ENCODE measurements at places on chromosomes 12 and 14. TPM values are rescaled to one million over a fixed set of nuclear protein-coding genes. Genes with fewer than 3 reads are reported as not detected.

- no peaks in the 10 kb centered on the region for H3K27me3 ChIP-seq
- peak overlapping the region; percentile 100 for H3K27ac ChIP-seq
- H3K36me3 ChIP-seq: no peaks in the 10 kb centered on the region
- peaks cover 14% of the 10 kb centered on the region for H3K4me1 ChIP-seq
- peak overlapping the region; percentile 72 for H3K4me3 ChIP-seq
- no peak for DNase-seq
Measured at GRCh38 chr14:102593061-102593824, 794 bp downstream of the RCOR1 start.

GRCh38 chr12:16359512-16360491, 12.4 kb downstream of the MGST1 start:
- DNase-seq: no peak
- no peak overlapping the region for H3K4me3 ChIP-seq
- H3K27ac ChIP-seq: no peak overlapping the region
- peaks cover 97% of the 10 kb centered on the region for H3K36me3 ChIP-seq
- no peaks in the 10 kb centered on the region for H3K27me3 ChIP-seq

Gene SOAT2
- not detected for total RNA-seq

- H3K4me3 ChIP-seq: no peak overlapping the region
- no peaks in the 10 kb centered on the region for H3K27me3 ChIP-seq
- no peaks in the 10 kb centered on the region for H3K36me3 ChIP-seq
Measured at GRCh38 chr14:28966416-28967233, 200.0 kb downstream of the FOXG1 start.

- no peaks in the 10 kb centered on the region for H3K27me3 ChIP-seq
- H3K4me3 ChIP-seq: no peak overlapping the region
- H3K27ac ChIP-seq: no peak overlapping the region
- DNase-seq: no peak
- H3K4me1 ChIP-seq: peaks cover 7% of the 10 kb centered on the region
Measured at GRCh38 chr12:125149160-125150108, 84.2 kb downstream of the AACS start.

- peak overlapping the region; percentile 42 for H3K4me3 ChIP-seq
- peaks cover 7% of the 10 kb centered on the region for H3K4me1 ChIP-seq
- DNase-seq: no peak
- no peaks in the 10 kb centered on the region for H3K36me3 ChIP-seq
Measured at GRCh38 chr12:92208613-92209121, 63.0 kb upstream of the BTG1 start.

- H3K4me3 ChIP-seq: no peak overlapping the region
- no peaks in the 10 kb centered on the region for H3K27me3 ChIP-seq
- H3K4me1 ChIP-seq: no peaks in the 10 kb centered on the region
- H3K36me3 ChIP-seq: no peaks in the 10 kb centered on the region
Measured at GRCh38 chr12:92621312-92621711, 81.5 kb upstream of the PLEKHG7 start.

GRCh38 chr14:57168138-57168679, 100.5 kb downstream of the EXOC5 start:
- no peak overlapping the region for H3K27ac ChIP-seq
- H3K4me1 ChIP-seq: no peaks in the 10 kb centered on the region
- H3K27me3 ChIP-seq: no peaks in the 10 kb centered on the region
- H3K4me3 ChIP-seq: no peak overlapping the region

DNA sequence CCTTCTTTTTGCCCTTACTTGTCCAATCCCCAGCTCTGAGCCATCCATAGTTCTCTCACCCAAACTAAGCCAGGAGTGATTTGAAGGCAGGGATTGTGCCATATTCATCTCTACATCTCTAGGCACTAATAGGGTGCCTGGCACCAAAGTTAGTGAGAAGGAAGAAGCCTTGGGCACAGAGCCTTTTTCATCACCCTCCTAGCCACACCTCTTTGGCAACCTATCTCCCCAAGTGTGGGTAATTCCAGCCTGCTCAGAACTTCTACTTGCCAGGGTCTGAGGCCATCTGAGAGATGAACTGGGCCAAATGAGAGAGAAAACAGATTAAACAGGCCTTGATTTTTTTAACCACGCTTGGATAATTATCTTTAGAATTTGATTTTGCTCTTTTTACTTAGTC, 61.3 kb downstream of the PHLDA1 start:
- H3K36me3 ChIP-seq: no peaks in the 10 kb centered on the region
- H3K4me3 ChIP-seq: no peak overlapping the region
- no peak overlapping the region for H3K27ac ChIP-seq
- no peak for DNase-seq

- H3K4me1 ChIP-seq: peaks cover 16% of the 10 kb centered on the region
- no peak overlapping the region for H3K4me3 ChIP-seq
- H3K36me3 ChIP-seq: no peaks in the 10 kb centered on the region
- DNase-seq: no peak
Measured at GRCh38 chr12:14379508-14379907, 14.0 kb downstream of the ATF7IP start.

DNA sequence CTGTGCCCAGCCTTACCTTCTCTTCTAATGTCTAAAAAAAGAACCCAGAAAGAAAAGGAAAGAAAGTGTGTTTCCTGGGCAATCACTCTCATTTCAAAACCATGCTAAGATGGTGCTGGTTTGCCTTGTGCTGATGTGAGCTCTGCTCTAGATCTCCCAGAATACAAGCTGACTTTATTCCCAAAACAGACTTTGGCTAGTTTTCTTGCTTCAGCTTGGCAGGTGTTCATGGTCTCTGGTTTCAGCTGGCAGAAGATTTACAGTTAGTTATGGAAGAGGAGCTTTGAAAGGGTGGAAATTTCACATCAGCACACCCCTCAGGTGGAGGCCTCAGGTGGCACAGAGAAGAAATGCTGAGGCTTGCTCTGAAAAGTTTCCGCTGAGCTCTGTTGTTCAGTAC, 34.4 kb downstream of the PPP1R36 start:
- H3K36me3 ChIP-seq: no peaks in the 10 kb centered on the region
- no peak overlapping the region for H3K27ac ChIP-seq
- no peak overlapping the region for H3K4me3 ChIP-seq

DNA sequence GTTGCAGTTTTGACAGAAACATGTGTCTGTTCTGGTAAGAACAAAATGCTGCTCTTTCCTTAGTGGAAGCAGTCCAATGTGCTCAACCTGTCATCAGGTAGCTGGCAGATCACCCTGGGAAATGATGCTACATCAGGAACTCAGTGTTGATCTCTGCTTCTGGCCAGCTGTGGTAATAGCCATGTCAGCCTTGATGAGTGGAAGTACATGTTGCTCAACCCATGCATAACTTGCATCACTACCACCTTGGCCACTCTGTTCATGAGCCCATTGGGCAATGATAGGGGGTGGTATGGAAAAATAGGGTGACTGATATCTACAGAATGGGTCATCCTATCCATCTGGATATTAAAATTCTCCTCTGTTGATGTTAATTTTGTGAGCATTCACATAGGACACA, 411.0 kb downstream of the C12orf50 start:
- no peaks in the 10 kb centered on the region for H3K4me1 ChIP-seq
- no peaks in the 10 kb centered on the region for H3K36me3 ChIP-seq
- DNase-seq: no peak
- no peak overlapping the region for H3K27ac ChIP-seq
- no peak overlapping the region for H3K4me3 ChIP-seq
- no peaks in the 10 kb centered on the region for H3K27me3 ChIP-seq

DNA sequence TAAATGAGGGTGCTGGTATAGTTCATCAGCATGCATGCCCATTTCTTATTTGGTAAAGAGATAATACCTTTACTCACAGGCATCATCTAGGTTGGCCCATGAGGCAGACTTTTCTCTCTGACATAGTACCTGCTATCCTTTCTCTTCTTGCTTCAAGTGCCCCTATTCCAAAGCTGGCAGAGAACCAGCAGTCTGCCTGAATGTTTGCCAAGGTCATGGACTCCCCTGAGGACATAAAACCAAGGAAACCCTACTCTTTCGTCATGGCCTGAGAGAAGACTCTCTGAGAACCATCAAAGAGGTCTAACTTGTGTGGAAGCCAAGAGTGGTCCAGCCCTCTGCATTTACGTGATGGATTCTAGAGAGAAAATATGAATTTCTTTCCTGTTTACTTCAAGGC, 11.9 kb downstream of the PPP1R36 start:
- no peak overlapping the region for H3K4me3 ChIP-seq
- no peak for DNase-seq
- no peaks in the 10 kb centered on the region for H3K36me3 ChIP-seq
- H3K27ac ChIP-seq: peak overlapping the region; percentile 60
- H3K4me1 ChIP-seq: peaks cover 4% of the 10 kb centered on the region

- peaks cover 51% of the 10 kb centered on the region for H3K4me1 ChIP-seq
- no peak overlapping the region for H3K4me3 ChIP-seq
- DNase-seq: no peak
Measured at GRCh38 chr12:47078086-47078395, 1.4 kb upstream of the PCED1B start.

DNA sequence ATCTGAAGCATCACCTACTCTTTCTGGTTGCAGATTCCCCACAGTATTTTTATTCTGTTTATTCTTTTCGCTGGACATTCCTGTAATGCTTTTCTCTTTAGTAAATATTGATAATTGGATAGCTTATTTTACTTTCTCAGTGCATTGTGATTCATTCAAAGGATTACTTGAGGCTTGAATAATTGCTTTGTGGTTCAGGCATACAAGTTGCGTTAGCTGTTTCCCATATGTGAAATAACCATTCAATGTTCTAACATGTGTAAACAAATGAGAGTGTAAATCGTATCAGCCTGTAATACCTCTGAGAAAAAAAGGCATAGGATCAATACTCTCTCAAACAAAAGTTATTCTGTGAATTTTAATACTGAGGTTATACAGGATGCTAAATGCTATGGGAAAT, 1004.2 kb upstream of the SEL1L start:
- no peak for DNase-seq
- no peaks in the 10 kb centered on the region for H3K4me1 ChIP-seq
- no peaks in the 10 kb centered on the region for H3K36me3 ChIP-seq

Gene SYNE3
- 1.8 TPM for total RNA-seq

GRCh38 chr14:68886109-68886434, 93.0 kb downstream of the ACTN1 start:
- H3K27ac ChIP-seq: peak overlapping the region; percentile 34
- no peak overlapping the region for H3K4me3 ChIP-seq
- H3K36me3 ChIP-seq: peaks cover 21% of the 10 kb centered on the region

DNA sequence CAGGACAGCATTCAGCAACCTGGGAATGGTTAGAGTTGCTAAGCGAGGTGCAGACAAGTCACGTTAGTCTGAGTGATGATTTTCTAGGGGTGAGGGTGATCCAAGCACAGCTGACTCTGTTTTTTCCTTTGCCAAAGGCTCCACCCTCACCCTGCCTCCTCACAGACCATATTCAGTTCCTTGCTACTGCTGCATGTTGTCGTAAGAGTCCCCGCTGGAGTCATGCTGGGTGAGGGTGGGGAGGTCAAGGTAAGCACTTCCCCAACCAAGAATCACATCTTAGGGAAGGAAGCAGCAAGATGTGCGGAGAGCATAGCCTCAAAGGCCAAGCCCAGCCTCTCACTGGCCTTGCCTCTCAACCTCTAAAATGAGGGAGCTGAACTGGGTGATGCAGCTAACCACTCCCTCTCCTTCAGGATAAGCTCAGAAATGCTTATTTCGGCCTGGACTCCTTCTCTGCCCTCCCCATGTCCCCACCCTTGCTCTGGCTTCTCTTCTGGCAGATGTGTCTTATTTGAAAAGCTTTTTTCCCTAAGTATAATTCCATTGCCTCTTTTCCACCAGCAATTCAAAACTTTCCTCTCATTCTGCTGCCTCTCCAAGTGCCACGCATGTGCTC, 66.9 kb upstream of the ACTN1 start:
- H3K4me3 ChIP-seq: no peak overlapping the region
- no peak for DNase-seq
- no peaks in the 10 kb centered on the region for H3K36me3 ChIP-seq
- H3K27ac ChIP-seq: peak overlapping the region; percentile 81
- no peaks in the 10 kb centered on the region for H3K27me3 ChIP-seq
- H3K4me1 ChIP-seq: peaks cover 59% of the 10 kb centered on the region

- no peak overlapping the region for H3K4me3 ChIP-seq
- no peak overlapping the region for H3K27ac ChIP-seq
- no peak for DNase-seq
Measured at GRCh38 chr14:88482524-88482923, 72.3 kb downstream of the PTPN21 start.

Gene FERMT2
- 1.7 TPM for total RNA-seq

- no peaks in the 10 kb centered on the region for H3K27me3 ChIP-seq
- no peak overlapping the region for H3K27ac ChIP-seq
- no peaks in the 10 kb centered on the region for H3K4me1 ChIP-seq
- H3K4me3 ChIP-seq: no peak overlapping the region
- no peak for DNase-seq
Measured at GRCh38 chr12:50013361-50014147, 11.7 kb downstream of the RACGAP1 start.

- DNase-seq: no peak
- no peak overlapping the region for H3K27ac ChIP-seq
- no peak overlapping the region for H3K4me3 ChIP-seq
- H3K36me3 ChIP-seq: no peaks in the 10 kb centered on the region
Measured at GRCh38 chr14:105153331-105153731, 15.2 kb downstream of the JAG2 start.

DNA sequence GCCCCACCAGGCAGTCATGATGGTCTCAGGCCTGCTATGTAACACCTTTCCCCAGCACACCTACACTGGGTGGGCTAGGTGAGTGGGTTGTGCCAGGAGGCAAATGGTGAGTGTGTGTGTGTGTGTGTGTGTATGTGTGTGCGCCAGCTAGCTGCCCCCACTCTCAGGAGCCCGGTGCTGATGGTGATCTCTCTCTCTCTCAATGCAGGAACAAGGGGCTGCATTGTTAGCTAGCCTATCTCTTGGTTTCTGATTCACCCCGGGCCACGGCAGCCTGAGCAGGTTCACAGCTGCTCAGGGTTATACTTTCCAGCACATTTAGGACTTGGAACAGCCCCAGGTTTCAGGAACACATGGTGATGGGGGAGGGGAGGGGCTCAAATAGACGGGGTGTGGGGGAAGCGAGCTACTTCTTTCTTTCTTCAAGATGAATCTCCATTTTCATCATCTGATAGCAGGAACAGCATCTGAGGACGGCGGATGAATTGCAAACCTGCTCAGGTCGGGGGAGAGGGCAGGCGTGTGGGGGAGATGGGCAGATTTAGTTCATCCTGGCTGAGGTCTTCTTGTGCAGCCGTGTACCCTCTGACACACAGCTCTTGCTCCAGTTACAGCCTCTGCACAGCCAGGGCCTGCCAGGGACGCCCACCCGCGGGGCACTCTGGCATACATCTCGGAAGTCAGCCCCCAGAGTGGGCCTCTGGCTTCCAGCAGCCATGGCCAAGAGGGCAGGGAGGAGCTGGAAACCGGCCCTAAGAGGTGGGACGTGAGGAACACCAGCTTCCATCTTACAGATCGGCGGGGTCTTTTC, 137.6 kb downstream of the ZFP36L1 start:
- H3K27ac ChIP-seq: peak overlapping the region; percentile 88
- no peak overlapping the region for H3K4me3 ChIP-seq
- no peaks in the 10 kb centered on the region for H3K36me3 ChIP-seq

Gene NTS
- total RNA-seq: not detected

Gene DHRS4
- total RNA-seq: 27.5 TPM

All from esophagus squamous epithelium (tissue), 5 donors.